ENCODE measurements at places on chromosomes 7 and 10.
A peak's percentile ranks its signal among the peaks of the same experiment; 100 is the strongest.

- DNase-seq = peak; percentile 64
Observed at GRCh38 chr10:35872671-35873070, 230.6 kb upstream of the FZD8 start.

- DNase-seq = no peak
Observed at GRCh38 chr10:29923416-29923965, 135.9 kb downstream of the JCAD start.

DNA sequence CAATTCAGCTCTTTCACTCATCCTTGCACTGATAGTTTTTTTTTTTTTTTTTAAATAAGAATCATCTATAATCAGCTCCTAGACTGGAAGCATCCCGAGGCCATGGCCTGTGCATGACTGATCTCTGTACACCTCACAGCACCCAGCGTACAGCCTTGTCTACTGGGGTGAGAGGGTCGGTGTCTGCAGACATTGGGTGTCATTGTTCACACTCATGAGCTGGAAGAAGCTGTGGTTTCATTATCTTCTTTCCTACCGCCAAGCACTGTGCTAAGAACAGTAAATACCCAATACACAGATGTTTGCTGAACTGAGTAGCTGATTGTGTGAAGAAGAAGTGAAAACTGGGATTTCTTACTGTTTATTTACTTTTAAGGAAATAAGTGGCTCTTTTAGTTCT lies 123.6 kb downstream of the CLEC2L start:
- DNase-seq = no peak

DNA sequence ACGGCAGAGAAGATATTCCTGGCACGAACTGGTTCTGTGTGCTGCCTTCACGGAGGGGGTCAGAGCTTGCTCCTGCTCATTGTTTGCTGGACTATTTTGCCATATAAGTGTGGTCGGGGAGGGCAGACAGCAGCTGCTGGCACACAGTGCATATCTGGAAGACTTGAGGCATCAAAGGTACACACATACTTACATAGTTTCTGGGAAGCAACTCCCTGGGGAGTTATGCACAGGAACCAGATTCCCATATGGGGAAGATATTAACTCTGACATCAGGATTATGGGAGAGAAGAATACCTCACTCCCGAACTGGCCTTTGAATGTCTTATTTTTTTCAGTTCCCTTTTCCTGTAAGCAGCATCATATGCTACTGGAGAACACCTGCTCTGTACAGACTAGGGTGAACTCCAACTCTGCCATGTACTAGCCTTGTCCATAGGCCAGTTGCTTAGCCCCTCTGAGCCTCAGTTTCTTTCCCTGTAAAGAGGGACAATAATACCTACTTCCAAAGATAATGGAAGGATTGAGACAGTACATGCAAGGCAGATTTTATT lies 41.5 kb downstream of the LGI1 start:
- DNase-seq = no peak

DNA sequence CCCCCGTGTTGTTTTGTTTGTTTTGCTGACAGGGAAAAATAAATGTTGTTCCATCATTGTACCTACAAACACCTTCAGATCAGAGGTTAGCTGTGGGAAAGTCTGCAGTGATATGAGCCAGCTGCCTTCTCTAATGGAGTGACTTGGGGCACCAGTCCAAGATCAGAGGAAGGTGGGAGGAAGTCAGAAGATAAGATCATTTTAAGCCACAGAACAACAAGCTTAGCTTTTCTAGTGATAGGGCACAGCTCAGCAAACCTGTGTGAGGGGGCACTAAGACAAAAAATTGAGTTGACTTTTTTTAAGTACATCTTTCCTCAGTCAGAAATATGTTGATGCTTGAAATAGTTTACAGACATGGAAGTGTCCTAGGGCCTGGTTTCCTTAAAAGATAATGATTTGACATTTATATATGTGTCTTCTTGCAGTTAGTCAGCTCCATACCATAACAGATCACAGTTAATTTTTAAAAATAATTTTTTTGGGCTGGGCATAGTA lies 240.3 kb upstream of the KAT6B start:
- no peak for DNase-seq

GRCh38 chr7:89507034-89507433 lies 647.2 kb upstream of the STEAP1 start:
- DNase-seq = no peak

DNA sequence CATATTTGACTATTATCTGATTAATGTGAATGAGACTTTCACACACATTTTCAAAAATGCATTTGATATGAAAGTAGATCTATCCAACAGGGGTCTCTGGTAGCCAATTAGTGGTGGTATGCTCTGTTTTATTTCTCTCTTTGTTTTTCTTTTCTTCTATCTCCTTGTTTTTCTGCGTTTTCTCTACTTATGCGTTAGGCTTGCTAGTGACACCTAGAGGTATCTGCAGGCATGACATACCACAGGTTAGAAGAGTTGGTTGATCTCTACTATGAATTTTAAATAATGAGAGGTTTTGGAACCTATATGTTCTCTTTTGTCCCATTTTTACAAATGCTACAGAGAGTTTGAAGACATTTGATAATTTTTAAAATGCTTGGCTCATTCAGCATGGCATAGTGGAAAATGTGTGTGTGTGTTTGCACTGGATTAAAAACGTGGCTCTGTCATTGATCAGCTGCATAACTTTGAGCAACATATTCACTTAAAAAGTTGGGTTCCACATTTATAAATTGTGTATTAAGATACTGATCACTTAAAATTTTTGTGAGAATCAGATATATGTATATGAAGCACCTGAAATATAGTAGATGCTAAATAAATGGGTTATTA lies 28.1 kb upstream of the PLXDC2 start:
- no peak for DNase-seq

DNA sequence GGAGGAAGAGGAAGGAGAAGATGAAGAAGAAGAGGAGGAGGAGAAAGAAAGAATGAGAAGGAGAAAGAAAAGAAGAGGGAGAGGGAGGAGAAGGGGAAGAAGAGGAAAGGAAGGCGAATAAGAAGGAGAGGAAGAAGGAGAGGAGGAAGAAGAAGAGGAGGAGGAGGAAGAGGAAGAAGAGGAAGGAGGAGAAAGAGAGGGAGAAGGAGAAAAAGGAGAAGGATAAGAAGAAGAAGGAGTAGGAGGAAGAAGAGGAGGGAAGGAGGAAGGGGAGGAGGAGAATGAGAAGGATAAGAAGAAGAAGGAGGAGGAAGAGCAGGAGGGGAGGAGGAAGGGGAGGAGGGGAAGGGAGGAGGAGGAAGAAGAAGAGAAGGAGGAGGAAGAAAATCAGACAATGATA lies 149.2 kb upstream of the LYZL2 start:
- no peak for DNase-seq

DNA sequence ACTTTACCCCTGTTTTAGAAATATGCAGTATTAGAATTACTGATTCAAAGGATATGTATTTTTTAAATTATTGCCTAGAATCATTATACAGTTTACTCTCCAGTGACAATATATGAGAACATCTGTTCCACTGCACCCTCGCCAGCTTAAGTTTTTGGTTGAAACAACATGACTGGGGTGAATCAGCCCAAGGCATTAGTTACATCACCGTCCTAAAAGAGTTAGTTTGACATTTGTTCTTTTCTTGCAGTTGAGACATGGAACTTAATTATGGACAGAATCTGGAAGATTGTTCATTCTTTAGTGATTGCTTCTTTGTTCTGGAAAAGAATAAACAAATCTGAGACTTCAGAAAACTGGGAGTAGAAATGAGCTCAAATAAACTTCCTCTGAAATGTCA lies 167.3 kb upstream of the DKK1 start:
- no peak for DNase-seq

DNA sequence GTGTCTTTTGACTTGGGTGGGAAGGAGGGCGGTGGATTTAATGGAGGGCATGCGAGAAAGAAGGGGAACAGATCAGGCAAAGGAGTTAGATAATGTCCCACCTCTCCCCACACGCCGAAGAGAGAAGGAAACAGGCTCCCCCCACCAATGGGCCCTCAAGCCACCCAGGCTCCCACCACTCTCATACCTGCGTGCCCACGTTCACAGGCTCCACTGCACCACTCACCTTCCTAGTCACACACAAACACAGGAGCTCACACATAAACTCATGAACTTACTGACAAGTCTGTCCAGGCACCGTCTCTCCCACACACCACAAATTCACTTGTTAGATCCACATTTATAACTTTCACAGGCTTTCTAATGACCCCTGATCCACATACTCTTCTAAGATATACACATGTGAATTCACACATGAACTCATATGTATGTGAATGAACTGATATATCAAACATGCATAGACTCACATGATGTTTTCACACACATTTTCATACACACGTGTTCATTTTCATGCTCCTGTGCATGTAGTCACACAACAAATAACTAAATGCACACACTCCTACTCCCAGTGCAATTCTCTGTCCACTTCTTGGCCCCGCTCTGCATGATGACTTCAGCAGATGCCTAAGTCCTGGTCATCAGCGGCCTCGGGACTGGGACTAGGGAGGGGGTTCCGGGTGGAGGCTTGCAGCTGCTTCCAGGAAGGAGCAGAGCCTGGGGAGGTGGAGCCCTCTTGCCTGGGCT lies 1.5 kb downstream of the LZTS2 start:
- DNase-seq = peak; percentile 93

GRCh38 chr7:29224726-29225125 lies 30.2 kb downstream of the CHN2 start:
- no peak for DNase-seq

DNA sequence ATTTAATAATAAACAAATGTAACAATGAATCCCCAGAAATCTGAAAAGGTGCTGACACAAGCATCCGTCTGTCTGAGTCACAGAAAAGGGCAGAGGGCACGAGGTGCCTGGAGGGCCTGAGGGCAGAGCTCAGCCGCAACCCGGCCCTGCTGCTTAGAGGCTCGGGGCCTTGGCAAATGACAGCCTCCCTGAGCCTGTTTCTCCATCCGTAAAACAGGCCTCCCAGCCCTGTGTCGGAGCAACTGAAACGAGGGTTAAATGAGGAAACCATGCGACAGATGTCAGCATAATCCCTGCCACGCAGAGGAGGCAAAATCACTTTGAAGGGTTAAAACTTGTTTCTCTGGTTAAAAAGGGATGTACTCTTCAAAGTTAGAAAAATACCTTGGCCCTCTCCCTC lies 24.9 kb downstream of the NUDT1 start:
- DNase-seq = peak; percentile 9

- no peak for DNase-seq
Observed at GRCh38 chr10:72086466-72087391, 1.6 kb downstream of the SPOCK2 start.

- peak; percentile 68 for DNase-seq
Observed at GRCh38 chr10:133307776-133308420, 774 bp downstream of the TUBGCP2 start.

DNA sequence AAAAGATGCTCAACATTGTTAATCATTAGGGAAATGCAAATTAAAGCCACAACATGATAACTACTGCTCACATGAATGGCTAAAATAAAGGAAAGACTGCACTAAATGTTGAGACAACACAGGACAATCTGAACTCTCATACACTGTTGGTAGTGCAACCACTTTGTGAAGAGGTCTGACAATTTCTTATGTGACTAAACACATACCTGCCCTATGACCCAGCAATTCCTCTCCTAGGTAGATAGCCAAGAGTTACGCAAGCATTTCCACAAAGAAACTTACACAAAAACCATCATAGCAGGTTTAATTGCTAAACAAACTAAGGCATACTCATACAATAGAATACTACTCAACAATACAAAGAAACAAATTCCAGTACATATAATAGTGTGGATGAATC lies 41.8 kb upstream of the HERPUD2 start:
- no peak for DNase-seq

DNA sequence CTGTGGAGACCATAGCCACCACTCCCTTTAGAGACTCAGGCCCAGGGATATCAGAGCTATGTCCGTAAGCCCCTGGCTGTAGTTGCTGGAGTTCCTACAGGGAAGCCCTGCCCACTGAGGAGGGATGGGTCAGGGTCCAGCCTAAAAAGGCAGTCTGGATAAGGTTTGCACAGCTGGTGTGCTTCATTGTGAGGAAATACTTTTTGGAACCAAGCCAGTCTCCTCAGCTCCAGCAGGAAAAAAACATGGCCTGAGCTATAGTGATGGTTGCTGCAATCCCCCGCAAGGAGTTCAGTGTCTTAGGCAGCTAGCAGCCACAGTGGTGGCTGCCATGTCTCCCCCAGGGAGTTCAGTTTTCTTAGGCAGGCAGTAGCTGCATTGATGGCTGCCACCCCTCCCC lies 52.6 kb upstream of the CYP2C8 start:
- DNase-seq = no peak

- peak; percentile 53 for DNase-seq
Observed at GRCh38 chr7:1853431-1853985, 183.4 kb downstream of the ELFN1 start.

- no peak for DNase-seq
Observed at GRCh38 chr7:92727755-92728154, 108.6 kb downstream of the CDK6 start.

GRCh38 chr7:23279819-23280525 lies 19.2 kb upstream of the MALSU1 start:
- no peak for DNase-seq

- no peak for DNase-seq
Observed at GRCh38 chr7:80415114-80415513, 96.8 kb downstream of the GNAT3 start.

DNA sequence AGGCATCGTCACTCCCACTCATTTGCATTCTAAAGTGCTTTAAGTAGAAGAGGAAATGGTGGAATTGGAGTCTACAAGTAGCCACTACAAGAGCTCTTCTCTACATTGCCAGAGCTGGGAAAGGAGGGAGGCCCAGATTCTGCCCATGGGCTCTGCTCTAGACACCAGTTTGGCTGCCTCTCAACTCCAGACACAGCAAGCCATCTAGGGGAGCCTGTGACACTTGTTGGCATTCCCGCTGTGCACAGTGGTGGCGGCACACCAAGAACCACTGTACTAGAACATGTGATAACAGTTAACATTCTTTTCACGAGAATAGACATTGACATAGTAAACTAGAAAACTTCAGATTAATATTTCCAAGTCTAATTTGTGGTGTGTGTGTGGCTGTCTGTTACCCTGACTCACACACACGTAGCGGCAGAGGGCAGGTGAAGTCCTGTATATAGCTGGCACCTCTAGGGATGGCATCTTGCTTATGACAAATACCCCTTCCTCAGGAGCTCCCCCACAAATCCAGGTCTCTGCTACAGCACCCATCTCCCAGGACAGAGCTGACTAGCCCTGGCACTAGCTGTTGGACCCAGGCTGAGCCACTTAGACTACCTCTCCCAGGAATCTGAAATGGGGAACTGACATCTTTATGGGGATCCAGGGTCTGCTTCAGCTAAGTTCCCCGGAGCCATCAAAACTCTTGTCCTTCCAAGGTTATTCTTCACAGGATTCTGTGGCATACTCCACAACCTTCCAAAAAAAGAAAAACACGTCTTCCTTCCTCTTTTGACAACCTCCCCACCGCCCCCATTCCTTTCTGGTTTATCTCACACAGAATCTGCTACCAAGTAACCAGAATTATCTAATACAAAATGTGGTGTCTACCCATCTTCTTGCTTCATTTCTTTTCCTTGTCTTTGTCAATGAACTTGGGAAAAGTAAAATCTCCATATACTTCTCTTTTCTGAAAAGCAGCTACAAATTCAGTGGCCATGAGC lies 54.7 kb upstream of the MRLN start:
- no peak for DNase-seq

DNA sequence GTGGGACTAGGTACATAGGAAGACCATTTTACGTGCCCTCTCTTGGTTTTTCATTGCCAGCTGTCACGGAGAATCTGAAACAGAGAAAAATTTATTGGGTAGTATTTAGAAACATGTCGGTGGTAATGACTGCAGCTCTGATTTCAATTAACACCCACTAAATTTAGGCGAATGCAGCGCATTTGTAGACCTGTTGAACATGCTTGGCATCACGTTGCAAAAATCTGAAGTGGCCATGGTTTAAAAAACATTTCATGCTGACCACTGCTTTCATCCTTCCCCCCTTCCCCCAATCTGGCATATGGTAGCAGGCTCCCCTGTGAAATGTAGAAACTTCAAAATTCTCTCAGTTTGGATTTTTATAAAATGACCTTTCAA lies 34.0 kb downstream of the LRMDA start:
- DNase-seq = no peak

All from right hindlimb (tissue), 1 donor.